ENCODE measurements at places on chromosomes 12 and 14.

DNA sequence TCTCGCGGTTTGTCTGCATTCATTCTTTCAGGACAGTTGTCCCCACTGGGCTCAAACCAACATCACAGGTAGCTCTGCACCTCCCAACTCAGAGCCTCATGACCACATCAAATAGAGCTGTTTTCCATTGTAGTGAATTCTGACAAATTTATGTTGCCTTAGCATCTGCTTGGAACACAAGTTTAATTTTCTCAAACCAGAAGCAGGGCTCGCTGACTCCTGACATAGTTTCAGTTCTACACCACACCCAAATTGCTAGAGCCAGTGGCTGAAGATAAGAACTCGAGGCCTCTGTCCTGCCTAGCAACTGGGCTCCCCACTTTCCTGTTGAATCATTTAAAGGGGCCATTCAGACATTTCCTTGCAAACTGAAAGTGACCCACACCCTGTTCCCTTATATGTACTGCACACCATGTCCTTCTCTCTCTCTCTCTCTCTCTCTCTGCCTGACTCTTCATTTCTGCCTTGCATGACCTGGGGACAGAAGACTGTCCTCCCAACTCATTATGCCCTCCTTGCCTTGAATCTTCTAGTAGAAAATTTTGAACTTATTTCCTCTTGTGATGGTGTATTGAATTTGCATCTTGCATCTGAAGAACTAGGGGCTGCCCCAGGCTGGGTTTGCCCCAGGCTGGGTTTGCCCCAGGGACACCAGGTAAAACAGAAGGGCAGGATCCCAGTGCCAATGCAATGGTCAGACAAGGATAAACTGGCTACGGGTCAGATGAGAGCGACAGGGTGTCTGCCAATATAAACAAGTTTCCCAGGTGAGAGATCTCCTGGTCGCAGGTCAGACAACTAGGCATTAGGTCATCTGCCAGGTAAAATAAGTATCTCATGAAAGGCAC is 9.7 kb upstream of the WSCD2 start:
- DNase-seq: no peak

DNA sequence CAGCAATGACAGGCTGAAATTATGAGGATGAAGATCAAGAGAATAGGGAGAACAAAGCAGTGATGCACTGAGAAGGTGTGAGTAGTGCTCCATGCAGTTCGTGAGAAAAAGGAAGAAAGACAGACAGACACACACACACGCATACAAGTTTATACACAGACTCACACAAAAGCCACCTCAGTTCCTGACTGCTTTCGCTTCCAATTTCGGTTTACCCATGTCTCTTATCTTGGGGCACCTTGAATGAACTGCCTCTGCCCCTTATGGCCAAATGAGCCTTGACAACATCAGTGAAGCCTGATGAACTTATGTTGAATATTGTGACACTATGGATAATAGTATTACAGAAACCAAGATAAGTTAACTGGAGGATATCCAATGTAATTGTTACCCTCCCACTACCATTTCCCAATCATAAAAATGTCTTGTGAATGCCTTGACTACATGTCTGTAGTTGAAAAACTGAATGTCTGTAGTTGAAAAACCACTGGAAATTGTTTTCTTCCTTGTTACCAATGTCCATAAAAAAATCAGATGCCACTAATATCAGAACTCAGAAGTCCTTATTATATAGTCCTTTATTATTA is 380.4 kb upstream of the DDHD1 start:
- no peak for DNase-seq

GRCh38 chr14:75340921-75341320 is 62.3 kb downstream of the FOS start:
- no peak for DNase-seq

DNA sequence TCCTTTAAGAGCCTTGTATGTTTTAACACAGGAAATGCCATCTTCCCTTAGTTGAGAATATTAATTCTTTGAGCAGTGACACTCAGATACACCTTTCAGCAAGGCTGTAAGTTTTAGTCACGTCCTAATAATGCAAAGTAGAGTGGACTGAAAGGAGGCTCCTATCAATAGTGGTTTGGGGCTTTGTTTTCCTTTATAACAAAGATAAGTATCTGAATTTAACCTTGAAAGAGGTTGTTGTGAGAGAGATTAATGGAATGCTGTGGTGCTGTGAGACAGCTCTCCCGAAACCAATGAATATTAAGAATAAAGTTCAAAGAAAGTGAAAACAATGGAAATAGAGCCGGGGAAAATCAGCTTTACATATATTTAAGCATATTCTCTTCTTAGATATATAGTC is 259.6 kb downstream of the ERC1 start:
- no peak for DNase-seq

- no peak for DNase-seq
Measured at GRCh38 chr14:91019673-91020072, 40.8 kb downstream of the RPS6KA5 start.

- no peak for DNase-seq
Measured at GRCh38 chr12:85632390-85632789, 203.8 kb downstream of the RASSF9 start.

DNA sequence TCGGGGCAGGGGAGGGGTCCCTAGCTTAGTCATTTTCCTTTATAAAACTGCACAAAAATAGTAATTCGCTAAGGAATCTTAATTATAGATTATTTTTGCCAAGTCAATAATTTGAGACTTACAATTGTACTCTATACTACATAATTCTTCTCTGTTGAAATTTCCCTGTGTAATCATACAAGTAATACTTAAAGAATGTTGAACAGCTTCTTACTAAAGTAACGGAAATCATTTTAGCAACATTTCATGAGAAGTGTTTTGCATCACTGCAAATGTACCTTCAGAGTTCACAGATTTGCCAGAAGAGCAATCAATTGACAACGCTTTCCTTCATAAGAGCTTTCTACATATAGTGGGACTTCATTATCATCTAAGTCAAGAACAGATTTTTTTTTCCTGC is 7.9 kb upstream of the GNG2 start:
- DNase-seq: no peak

DNA sequence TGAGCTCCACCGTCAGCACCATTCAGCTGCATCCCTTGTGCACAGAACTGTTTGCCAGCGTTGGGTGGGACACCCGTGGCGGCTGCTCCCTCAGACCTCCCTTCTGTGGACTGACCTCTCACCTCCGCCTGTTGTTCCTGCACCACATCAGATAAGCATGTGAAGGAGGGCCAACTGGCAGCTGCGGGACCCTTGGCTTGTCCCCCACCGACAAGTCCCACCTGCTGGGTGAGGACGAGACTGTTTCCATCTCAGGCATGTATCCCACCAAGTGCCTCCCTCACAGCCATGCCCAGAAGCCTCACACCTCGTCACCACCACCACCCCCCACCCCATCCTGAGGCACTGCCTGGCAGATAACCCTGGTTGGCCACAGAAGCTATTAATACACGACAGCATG is 18.6 kb upstream of the TEAD4 start:
- DNase-seq: no peak

DNA sequence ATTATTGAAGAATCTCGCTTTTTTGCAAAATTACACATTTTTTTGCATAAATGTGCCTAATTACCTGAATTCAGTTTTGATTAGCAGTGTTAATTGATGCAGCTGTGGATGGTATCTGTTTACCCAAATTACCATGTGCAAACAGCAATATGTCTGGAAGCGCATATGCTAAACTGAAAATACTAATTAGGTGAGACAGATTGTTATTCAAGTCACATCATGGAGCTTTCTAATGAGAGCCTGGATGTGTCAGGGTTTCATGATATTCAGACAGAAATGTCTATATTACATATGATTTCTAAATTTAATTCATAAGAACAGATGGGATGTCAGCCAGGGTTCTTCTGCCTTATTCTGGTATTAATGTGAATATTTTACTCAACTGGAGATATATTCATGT is 74.9 kb downstream of the RMST start:
- no peak for DNase-seq

DNA sequence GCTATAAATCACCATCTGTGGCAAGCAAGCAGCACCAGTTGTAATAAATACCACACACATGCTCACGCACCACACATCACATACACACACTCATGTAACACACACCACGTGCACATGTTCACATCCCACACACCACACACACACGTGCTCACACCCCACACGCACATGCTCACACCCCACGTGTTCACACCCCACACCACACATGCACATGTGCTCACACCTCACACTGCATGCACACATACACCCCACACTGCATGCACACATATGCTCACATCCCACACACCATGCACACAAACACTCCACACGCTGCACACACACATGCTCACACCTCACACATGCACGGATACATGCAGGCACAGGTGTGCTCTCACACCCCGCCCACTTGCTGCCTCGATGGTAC is 22.9 kb upstream of the ANKLE2 start:
- no peak for DNase-seq

DNA sequence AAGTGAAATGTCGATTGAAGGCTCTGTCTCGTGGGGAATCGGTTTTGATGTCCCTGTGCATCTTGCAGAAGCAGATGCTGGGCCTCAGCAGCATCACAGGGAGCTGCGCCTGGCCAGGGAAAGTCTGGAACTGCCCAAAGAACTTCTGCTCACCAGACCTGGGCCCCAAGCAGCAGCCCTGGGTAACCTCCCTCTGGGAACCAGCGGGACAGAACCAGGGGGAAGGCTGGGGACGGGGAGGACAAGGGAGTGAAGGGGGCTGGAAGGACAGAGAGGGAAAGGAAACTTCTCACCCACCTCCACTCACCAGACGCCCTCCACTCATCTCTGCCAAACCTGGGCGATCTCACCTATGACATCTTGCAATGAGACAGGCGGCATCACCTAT is 26.8 kb upstream of the C14orf180 start:
- DNase-seq: no peak

- no peak for DNase-seq
Measured at GRCh38 chr12:68975811-68976210, 42.8 kb upstream of the CPM start.

- DNase-seq: no peak
Measured at GRCh38 chr14:68262567-68262966, 443.0 kb downstream of the RAD51B start.
